ENCODE measurements at places on chromosomes 11 and 22. TPM values are rescaled to one million over a fixed set of nuclear protein-coding genes. Genes with fewer than 3 reads are reported as not detected.

The CTSW gene
- polyA plus RNA-seq = 1.3 TPM

The FBLN1 gene
- polyA plus RNA-seq = 135 TPM

The MIOX gene
- polyA plus RNA-seq = 0.15 TPM

DNA sequence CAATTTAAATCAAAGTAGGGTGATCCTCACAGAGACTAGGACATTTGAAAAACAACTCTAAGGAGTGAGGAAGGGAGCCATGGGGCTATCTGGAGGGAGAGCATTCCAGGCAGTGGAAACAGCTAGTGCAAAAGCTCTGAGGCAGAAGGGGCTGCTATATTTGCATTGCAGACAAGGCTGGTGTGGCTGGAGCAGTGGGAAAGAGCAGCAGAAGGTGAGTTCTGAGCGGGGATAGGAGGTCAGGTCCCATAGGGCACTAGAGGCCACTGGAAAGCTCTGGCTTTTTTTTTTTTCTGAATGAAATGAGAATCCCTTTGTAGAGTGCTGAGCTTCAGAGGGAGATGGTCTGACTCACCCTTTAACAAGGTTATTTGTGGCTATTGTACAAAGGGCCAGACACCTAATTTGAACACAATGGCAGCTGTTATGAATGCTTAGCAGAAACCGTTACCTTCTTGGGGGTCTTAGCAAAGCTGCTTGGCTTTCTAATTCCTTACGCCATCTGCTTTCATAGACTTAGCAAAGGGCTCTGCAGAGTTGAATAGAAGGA is 291.6 kb downstream of the BUD13 start:
- DNase-seq = no peak

DNA sequence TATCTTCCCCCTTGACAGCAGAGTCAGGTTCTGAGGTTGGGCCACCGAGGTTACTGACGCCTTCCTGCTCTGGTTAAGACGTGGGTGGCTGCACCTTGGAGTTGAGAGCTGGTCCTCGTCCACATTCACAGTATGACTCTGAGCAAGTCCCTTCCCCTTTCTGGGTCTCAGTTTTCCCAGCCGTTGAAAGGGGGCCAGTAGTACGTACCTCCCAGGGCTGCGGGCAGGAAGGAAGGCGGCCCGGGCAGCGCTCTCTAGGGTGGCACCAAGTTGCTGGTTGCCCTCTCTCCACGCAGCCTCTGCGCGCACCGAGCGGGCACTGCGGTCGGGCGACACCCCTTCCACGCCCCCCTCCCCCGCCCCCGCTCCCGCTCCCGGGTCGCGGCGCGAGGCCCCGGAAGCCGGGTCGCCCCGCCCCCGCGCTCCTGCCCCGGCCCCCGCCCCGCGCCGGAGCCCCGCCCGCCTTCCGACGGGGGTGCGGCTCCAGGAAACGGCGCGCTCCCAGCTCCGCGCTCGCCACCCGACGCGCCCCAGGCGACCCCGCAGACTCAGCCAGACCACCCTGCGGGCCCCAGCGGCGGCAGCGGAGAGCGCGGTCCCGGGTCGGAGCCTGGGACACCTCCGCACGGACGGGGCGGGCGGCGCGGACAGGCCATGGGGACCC is at the start of gene EHBP1L1:
Gene EHBP1L1, plus strand, starts transcription at position 486 of the 664 bp plus-strand sequence. CDS start 250 bp downstream, outside the sequence.
- no peak for DNase-seq
